Testis (tissue), 5 donors: ENCODE measurements at places on chromosomes 1 and 21. TPM values are rescaled to one million over a fixed set of nuclear protein-coding genes. Genes with fewer than 3 reads are reported as not detected.

PADI2 gene
- 1.1 TPM for total RNA-seq

- no peak for DNase-seq
These were observed 9.9 kb downstream of the TSSK3 start for GRCh38 chr1:32372149-32372756.

FCGR2B gene
- 5.8 TPM for total RNA-seq

- no peak for DNase-seq
These were observed 18.8 kb downstream of the PKNOX1 start for GRCh38 chr21:42993051-42993712.

SLAMF7 gene
- total RNA-seq, result not detected

DNA sequence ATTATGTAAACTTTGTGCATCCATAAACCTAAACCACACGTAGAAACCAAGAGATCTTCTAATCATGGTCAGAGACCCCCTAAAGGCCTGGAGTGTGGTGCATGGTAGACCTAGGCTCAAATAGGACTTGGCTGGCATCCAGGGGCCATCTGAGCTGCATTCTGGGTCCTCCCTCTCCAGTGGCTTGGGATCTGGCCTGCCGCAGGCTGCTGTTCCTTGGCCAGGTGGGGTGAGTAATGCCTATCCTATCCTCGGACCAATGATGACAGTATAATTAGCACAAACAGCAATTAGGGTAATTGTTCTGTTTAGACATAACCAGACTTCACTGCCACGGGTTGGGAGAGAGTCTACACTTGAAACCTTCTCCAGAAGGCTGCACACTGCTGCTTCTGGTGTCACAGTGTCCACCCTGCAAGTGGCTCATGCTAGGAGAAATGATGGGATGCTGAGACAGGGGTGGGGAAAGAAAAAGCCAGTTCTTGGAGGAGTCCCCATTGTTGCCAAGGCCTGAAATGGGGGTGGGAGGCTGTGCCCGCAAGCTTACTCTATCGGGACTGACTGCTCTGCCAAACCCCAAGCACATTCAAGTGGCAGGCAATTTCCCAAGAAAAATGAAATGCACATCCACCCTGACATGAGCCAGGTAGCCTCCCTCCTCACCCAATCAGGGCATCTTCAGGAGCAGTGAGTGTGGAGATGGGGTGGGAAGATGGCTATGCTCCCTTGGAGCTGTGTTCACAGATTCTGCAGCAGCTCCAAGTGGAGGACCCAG lies 12.5 kb upstream of the PKP1 start:
- no peak for DNase-seq
